ENCODE measurements at places on chromosomes 4 and X. TPM values are rescaled to one million over a fixed set of nuclear protein-coding genes. Genes with fewer than 3 reads are reported as not detected.

BBS12 gene
- polyA plus RNA-seq: 8.3 TPM

CT83 gene
- not detected for polyA plus RNA-seq

GATA1 gene
- polyA plus RNA-seq: not detected

- no peak for DNase-seq
Observed at GRCh38 chrX:114047558-114047957, 536.3 kb upstream of the HTR2C start.

- DNase-seq: no peak
Observed at GRCh38 chr4:130306566-130306965, 1210.6 kb downstream of the C4orf33 start.

DNA sequence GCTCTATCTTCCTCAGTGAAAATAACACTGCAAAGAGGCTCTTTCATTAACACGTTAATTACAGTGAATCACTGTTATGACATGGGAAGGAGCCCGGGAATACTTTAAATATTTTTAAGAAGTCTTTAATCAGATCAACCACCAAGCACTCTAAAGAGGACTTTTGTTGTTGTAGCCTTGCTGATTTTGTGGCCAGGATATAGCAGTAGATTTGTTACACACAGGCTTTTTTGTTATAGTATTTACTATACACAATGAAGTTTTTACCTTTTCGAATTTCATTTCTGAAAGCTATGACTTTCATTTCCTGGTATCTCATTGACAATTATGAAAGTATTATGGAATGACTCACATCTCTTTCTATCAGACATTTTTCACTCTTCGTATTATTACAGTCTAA, 20.3 kb downstream of the FGF13 start:
- DNase-seq: no peak

- peak; percentile 33 for DNase-seq
Observed at GRCh38 chr4:155705664-155706063, 39.0 kb downstream of the GUCY1A1 start.

DNA sequence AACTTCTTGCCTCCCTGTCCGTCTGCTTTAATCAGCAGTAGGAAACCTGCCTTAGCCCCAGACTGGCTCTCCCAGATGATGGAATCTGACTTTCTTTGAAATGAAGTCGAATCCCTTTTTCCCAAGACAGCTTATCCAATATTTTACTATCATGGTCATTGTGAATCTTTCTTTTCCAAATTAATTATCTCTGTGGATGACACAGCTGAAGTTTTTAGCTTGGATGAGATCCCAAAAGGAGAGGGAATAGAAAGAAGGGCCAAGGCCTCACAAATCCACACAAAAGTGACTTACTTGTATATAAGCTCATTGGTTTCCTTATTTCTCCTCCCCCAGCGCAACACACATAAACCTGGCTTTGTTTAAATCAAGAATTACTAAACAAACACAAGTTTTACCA, 100.6 kb downstream of the RASL11B start:
- no peak for DNase-seq

DNA sequence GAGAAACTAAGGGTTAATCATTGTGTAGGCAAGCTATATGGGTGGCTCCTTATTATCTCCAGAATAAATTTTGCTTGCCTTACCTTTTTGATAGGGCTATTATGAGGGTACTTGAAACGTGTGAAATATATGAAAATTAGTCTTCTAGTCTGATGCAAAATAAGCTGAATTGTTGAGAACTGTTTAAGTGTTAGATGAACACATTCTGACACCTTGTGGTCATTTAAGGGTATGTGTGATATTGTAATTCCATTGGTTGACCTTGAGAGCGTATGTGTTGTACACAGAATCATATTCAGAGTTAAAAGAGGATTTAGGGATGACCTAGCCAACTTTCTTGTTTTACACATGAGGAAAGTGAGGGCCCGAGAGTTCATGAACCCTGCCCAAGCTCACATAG, 44.6 kb upstream of the LINC00632 start:
- DNase-seq: no peak

DNA sequence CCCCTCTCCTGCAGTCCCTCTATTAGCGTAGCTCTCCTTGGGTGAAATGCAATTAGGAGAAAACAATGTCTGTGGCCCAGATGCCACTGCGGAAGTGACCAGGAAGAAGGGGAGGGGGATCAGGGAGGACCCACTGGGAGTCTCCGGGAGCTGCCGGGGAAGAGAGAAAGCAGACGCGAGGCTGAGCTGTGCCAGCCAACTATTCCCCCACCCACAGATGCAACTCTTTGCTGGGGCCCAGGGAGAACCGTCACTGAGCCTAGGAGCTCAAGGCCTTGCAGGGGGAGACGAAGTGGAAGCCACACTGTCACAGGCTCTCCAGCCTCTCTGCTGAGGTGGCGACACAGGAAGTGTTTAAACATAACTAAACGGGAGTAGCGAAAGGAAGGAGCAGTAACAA, 149.2 kb downstream of the BCOR start:
- DNase-seq: no peak
